ENCODE measurements at places on chromosomes 2 and 18.

- no peak for DNase-seq
These were observed 624 bp downstream of the METTL8 start for GRCh38 chr2:171432969-171433762.

GRCh38 chr2:172751564-172751963 lies 15.9 kb downstream of the RAPGEF4 start:
- DNase-seq, result no peak

DNA sequence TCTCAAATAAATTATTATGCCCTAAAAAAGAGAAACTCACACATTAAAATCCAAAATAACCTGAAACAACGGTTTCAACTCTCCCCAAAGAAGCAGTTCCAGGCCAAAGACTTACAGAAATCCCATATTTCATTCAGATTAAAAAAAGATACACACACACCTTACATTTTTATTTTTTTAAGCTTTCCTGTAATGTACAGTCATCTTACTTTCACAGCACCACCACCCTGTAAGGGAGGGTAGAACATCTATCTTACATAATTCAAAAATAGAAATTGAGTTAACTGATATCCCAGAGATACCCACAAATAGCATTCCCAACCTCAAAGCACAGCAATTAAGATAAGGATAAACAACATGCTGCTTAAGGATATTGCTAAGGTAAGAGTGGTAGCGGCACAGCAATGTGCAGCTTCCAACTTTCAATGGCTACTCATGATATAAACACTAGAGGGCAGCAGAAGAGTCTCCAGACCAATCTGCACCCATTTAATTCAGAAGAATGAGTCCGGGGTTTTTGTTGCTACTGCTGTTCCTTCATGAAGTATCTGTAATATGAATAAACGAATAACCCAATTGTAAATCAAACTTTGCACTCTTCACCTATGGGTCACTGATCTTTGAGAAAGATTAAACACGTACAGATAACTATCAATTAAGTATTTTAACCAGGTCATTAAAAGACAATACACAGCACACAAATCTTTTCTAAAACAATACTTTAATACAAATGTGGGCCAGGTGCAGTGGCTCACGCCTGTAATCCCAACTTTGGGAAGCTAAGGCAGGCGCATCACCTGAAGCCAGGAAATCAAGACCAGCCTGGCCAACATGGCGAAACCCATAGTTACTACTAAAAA lies 11.3 kb downstream of the GFPT1 start:
- no peak for DNase-seq

- no peak for DNase-seq
These were observed 483.1 kb downstream of the DPP10 start for GRCh38 chr2:114925296-114926255.

Data from stimulated activated CD4-positive, alpha-beta T cell treated with anti-CD3 and anti-CD28 coated beads, Interleukin-1b, Interleukin-23, amount 100 ng/mL, for 1 hour (primary cell).